ENCODE measurements at places on chromosomes 5 and 9.

- DNase-seq: no peak
Observed at GRCh38 chr5:116058346-116058936, 26.2 kb downstream of the ARL14EPL start.

DNA sequence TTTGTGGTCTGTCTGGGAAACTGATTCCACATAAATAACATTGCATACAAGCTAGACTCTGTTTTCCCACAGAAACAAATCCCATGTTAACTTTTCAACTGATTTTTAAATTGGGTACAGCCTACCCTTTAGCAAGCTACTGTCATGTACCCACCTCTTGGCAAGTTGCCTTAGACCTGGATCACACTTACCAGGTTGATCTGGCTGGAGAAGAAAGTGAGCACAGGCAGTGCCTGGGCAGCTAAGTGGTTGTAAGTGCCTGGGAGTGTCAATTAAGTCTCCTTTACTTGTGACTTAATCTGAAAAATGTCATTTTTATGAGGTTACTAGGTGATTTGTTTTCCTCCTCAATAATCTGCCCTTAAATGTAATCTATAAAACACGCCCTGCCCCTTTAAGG, 336.4 kb downstream of the ARL15 start:
- DNase-seq: no peak

GRCh38 chr5:33891788-33892619, at the start of gene ADAMTS12:
Gene ADAMTS12, minus strand, starts transcription at chr5:33891990. Its CDS starts 134 bp downstream, at chr5:33891856.
- DNase-seq: no peak

DNA sequence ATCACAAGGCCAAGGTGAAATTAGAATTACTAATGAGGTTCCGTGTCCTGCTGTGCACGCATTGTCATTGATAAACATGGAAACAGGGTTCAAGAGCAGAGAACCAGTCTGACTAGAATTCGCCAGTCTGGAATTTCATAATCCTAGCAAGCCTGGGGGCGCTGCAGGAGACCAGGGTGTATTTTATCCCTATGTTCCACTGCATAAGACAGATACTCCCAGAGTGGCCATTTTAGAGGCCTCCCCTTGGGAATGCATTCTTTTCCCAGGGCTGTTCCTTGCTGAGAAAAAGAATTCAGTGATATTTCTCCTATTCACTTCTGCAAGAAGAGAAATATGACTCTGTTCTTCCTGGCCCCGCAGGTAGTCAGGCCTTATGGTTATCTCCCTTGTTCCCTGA, 1387.7 kb downstream of the MAT2B start:
- no peak for DNase-seq

DNA sequence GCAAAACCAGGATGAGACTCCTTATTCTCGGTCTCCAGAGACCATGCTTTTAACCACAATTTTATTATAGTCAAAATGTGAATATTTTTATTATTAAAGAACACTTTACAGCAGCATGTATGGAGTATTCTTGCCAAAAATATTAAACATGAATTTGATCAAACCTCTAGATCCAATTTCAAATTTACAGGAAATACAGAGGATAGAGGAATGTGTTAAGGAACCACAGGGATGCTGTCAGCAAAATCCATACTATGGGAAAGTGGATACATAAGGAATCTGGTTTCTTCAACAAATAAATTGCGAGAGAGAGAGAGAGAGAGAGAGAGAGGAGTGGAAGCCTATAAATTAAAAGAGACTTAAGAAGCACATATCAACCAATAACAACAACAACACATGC, 348.2 kb upstream of the NUDT12 start:
- DNase-seq: no peak

DNA sequence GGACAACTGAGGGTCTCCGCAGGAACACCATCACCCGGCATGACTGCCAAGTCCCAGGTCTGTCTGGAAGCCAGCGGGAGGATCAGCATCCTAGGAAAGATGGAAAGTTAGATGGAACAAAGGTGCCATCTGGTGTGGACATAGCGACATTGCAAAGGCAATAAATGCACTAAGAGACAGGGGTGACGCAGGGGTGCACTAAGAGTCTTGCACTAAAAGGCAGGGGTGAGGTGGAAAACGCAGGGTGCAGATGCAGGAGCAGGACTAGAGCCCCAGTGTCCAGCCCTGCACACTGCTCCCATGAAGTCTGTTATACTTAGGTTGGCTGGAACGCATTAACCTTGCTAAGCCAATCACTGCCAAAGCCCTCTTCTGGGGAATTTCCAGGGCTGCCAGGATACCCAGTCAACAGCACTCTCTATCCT, 15.5 kb downstream of the ATOX1 start:
- peak; percentile 79 for DNase-seq

- peak; percentile 94 for DNase-seq
Observed at GRCh38 chr5:127070243-127070642, 3.1 kb downstream of the C5orf63 start.

GRCh38 chr9:117093891-117094844, 320.7 kb downstream of the ASTN2 start:
- no peak for DNase-seq

GRCh38 chr5:13212886-13213285, 731.6 kb downstream of the DNAH5 start:
- no peak for DNase-seq

DNA sequence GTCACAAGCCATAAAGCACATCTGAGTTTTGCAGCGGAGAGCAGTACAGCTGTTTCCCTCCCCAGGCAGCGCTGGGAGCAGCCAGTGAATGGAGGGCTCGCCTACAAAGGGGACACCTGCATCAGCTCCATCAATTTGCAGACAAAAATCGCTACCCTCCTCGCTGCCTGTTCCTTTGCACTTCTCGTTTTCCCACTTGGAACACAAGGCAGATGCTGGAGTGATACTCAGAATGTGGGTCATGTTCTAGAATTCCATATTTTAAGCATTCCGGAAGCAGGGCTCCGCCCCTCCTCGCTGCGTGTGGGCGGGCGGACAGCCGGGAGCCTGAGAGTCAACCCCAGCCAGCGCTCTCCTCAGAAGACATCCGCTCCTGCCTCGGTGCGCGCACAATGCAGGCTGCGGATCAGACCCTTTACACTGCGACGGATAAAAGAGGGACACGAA, 92.1 kb downstream of the LMNB1 start:
- DNase-seq: peak; percentile 45
